ENCODE measurements at places on chromosomes 7 and 10.

DNA sequence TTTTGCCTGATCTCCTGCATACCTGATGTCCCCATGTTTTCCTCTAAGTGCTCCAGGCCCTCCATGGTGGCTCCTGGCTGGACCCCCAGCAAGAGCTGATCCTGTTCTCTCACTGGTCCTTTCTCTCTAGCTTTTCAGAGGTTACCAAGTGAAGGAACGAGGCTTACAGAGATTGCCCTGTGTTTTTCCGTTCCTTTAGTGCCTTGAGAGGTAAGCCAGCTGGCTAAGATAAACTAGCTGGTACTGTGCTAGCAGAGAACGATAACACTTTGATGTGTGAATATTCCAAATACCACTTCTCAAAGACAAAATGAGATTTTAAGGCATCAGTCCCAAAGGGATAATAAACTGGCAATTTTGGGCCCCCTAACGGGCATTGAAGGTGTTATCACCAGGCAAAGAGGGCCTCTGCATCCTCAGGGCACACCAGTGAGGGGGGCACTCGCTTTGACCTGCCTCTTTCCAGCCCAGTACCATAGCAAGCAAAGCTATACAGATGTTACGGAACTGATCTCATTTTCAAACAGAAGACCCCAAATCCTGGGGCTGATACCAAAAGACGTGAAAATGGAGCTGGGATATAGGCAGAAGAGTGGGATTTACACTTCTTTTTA, 8.4 kb upstream of the CCNY start:
- no peak for DNase-seq

GRCh38 chr7:158241919-158242318, 345.7 kb downstream of the PTPRN2 start:
- no peak for DNase-seq

DNA sequence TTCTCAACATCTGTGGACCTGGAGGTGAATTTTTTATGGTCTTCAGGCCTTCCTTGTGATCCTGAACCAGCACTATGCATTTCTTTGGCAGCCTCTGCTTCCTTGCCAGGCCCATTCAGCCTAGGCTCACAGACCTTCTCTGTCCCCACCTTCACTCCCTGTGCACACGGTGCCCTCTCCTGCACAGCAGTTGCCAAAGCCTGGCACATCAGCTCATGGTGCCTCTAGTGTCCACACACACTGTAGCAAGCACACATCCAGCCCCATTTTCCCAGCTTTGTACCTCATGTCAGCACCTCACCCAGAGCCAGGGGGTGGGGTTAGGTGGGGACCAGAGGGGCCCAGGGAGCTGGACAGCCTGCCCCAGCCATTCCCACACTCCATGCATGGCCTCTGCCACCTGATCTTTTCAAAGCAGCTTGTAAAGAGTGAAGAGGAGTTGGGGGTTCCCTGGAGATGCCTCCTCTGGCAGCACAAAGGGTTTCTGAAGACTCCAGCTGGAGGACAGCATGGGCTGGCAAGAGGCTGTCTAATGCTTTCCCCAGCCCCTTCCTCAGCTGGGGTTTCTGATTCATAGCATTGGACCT, 57.9 kb upstream of the TMEM72 start:
- DNase-seq = no peak

DNA sequence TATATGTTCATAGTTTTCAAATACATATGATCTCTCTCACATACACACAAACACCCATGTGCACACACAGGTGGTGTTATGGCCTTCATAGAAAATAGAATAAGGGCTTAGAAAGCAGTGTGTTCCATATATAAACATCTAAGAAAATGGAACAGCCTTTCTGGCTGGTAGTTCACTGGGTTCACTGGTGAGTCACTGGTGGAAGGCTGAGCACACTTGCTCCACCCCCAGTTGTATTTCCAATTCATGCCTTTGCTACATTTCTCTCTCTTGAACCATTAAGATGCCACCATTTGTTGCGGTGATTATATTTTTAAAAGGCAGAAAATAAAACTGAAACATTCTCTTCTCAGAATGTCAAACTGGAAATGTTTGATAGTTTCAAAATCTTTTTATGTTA, 252.1 kb downstream of the GLI3 start:
- no peak for DNase-seq

GRCh38 chr7:135204341-135204749, 7.0 kb downstream of the WDR91 start:
- DNase-seq = no peak

- DNase-seq = no peak
These were observed 202.2 kb downstream of the CACNA2D1 start for GRCh38 chr7:82241356-82241755.

- no peak for DNase-seq
These were observed 3.9 kb downstream of the FFAR4 start for GRCh38 chr10:93570383-93570782.

GRCh38 chr10:78389419-78389818, 355.8 kb downstream of the RPS24 start:
- DNase-seq = no peak

- DNase-seq = no peak
These were observed 513.6 kb upstream of the ZMIZ1 start for GRCh38 chr10:78555128-78555527.

DNA sequence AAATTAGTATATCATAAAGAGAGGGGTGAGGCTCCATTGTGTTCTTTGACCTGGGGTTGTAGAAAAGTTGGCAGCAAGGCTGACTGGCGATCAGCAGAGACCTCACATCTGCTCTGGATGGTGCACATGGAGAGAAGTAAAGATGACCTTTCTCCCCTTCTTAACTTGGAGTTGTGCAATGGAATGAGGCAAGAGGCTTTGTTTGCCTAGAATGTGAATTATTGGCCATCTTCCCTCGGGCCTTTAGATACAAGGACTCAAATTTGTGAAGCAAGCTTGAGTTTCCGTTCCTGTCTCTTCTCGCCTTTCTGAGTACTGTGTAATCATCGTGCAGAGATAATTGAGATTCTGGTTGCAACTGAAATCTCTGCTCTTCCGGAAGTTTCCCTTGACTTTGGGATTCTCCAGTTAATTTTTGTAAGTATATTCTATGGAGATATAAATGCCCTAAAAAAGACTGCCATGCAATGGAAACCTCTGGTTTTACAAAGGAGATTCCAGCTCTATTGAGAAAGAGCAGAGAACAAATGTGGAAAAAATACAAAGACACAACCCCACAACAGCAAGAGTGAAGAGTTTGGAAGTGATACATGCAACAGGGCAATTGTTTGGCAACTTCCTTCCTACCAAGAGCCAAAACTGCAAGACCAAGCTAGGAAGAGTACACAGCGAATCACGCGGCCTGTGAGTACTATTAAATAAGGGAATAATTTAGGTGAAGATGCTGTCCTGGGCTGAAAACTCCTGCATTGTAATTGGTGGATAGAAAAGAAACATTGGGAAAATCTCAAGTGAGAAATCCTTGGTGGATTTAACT, 542.3 kb upstream of the NRP1 start:
- DNase-seq = no peak

DNA sequence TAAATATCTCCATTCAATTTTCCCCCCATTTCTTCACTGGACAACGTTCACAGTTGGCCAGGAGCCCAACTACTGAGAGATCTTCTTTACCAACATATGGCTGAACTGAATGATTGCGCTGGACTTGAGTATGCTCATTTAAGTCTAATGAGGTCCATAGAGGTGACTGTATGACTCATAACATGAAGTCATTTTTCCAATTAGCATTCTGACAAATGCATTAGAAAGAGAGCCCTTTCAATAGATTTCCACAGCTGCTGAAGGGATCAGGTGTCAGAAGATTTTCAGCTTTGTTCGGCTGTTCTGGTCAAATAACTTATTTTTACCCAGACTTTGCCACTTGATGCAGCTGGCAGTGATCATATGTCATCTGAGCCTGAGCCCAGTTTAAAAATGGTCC, 438.0 kb downstream of the ETV1 start:
- DNase-seq = no peak

DNA sequence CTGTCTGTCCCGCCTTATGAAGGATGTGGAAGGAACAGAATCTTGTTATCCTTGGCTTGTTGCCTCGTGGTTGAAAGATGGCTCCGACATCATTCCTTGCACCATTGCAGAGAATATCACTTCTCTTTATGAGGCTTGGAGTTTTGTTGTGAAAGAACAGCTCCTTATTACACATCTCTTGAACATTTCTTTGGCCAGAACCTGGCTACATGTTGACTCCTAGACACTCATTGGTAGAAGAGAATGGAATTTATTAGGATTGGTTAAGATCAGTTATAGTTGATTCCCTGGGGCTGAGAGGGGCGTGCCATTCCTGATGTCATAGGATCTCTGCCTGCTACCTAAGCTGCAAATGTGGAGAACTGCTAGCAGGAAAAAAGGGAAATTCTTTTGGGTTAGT, 180.5 kb upstream of the CTBP2 start:
- DNase-seq = no peak

- no peak for DNase-seq
These were observed 6.4 kb downstream of the NKX2-3 start for GRCh38 chr10:99539120-99539519.
